Fibroblast of lung (primary cell): ENCODE measurements at places on chromosomes 1 and 21. TPM values are rescaled to one million over a fixed set of nuclear protein-coding genes. Genes with fewer than 3 reads are reported as not detected.

NFIA gene
- total RNA-seq = 5.4 TPM in 2 replicates

PADI4 gene
- total RNA-seq = not detected in 2 replicates

DNALI1 gene
- total RNA-seq = 3.6 and 5.0 TPM in 2 replicates

BSND gene
- total RNA-seq = not detected in 2 replicates

IQGAP3 gene
- total RNA-seq = 1.3 and 16.0 TPM in 2 replicates

DR1 gene
- total RNA-seq = 17.2 and 35.0 TPM in 2 replicates

RNF207 gene
- 9.2 and 17.2 TPM in 2 replicates for total RNA-seq

RAD54L gene
- 0.26 and 0.66 TPM in 2 replicates for total RNA-seq

PLEKHG5 gene
- total RNA-seq = 1.3 and 3.3 TPM in 2 replicates

ZNF683 gene
- not detected in 2 replicates for total RNA-seq

TNFRSF14 gene
- total RNA-seq = 76.3 and 85.0 TPM in 2 replicates

SELP gene
- not detected in 2 replicates for total RNA-seq

MANEAL gene
- 0.26 and 0.50 TPM in 2 replicates for total RNA-seq

ASTN1 gene
- under 0.01 and 0.17 TPM in 2 replicates for total RNA-seq

C1orf141 gene
- not detected in 2 replicates for total RNA-seq

C1orf226 gene
- under 0.01 and 0.33 TPM in 2 replicates for total RNA-seq

FBXO28 gene
- 29.5 and 34.3 TPM in 2 replicates for total RNA-seq

KLHDC8A gene
- not detected in 2 replicates for total RNA-seq

CENPF gene
- total RNA-seq = 2.3 and 13.2 TPM in 2 replicates

IGSF3 gene
- total RNA-seq = under 0.01 TPM in 2 replicates

SCAMP3 gene
- 25.2 and 33.2 TPM in 2 replicates for total RNA-seq

IFI44L gene
- 2.1 TPM in 2 replicates for total RNA-seq

C1orf185 gene
- total RNA-seq = not detected in 2 replicates

CD164L2 gene
- total RNA-seq = not detected in 2 replicates

CASZ1 gene
- total RNA-seq = 0.50 TPM in 1 of 2 replicates, not detected in the other

EPS8L3 gene
- not detected in 2 replicates for total RNA-seq

GJA8 gene
- total RNA-seq = not detected in 2 replicates

PUM1 gene
- total RNA-seq = 55.2 and 59.3 TPM in 2 replicates

KLHL12 gene
- 48.3 and 55.5 TPM in 2 replicates for total RNA-seq

SPRR3 gene
- not detected in 2 replicates for total RNA-seq

APCS gene
- not detected in 2 replicates for total RNA-seq

GBP7 gene
- not detected in 2 replicates for total RNA-seq

BRINP3 gene
- total RNA-seq = 7.2 and 18.8 TPM in 2 replicates

LMX1A gene
- total RNA-seq = not detected in 2 replicates

SRSF4 gene
- total RNA-seq = 46.2 and 51.4 TPM in 2 replicates

DNAJC16 gene
- total RNA-seq = 14.9 and 18.8 TPM in 2 replicates

CYP4A22 gene
- total RNA-seq = not detected in 2 replicates

S100A14 gene
- total RNA-seq = 0.26 and 0.33 TPM in 2 replicates

NDC1 gene
- 9.0 and 11.6 TPM in 2 replicates for total RNA-seq

CELSR2 gene
- total RNA-seq = 3.1 and 3.5 TPM in 2 replicates

CD101 gene
- under 0.01 TPM in 1 of 2 replicates, not detected in the other for total RNA-seq

CD84 gene
- total RNA-seq = under 0.01 TPM in 1 of 2 replicates, not detected in the other
